Stimulated activated CD8-positive, alpha-beta memory T cell treated with anti-CD3 and anti-CD28 coated beads, Interleukin-15, amount 100 ng/mL, for 48 hours (primary cell): ENCODE measurements at places on chromosomes 1 and 21.

DNA sequence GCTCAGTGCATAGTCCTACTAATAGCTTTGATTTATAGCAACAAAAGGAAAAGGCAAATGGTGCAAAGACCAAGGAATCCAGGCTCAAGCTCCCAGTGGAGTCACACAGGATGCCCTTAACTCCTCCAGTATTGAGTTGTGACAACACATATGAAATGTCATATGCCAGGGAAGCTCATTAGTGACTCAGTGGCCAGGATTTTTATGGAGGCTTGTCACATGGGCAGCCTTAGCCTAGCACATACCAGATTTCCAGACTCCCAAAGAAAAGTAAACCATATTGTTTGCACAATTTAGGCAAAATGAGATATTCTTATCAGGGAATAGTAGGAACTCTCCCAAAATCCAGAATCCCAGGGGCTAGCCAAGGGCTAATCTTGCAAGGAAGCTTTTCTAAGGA is 129.2 kb downstream of the MAGI3 start:
- no peak for DNase-seq

DNA sequence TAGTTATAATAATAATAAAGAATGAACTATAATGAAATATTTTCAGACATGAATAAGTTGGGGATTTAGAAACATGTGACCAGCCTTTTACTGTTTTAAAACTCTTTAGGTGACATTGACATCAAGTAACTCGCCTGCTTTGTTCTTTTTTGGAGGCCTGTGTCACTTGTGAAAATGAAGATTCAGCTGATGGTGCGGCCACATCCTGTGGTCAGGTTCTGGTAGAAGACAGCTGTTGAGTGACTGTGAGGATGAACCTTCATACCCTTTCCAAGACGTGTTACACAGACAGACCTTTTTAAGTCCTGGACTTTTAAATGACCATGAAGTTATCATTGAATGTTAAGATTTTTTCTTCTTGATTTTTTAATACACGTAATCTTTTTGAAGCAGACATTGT is 10.3 kb downstream of the UTS2 start:
- no peak for DNase-seq

GRCh38 chr1:111351700-111352099 is 61.0 kb downstream of the CHIA start:
- DNase-seq = no peak

GRCh38 chr1:55593298-55593697 is 378.1 kb upstream of the USP24 start:
- no peak for DNase-seq

GRCh38 chr1:179393721-179394120 is 27.9 kb downstream of the AXDND1 start:
- DNase-seq = no peak

- no peak for DNase-seq
Observed at GRCh38 chr1:222026280-222026679, 284.4 kb upstream of the DUSP10 start.
